ENCODE measurements at places on chromosomes 2 and 18.

GRCh38 chr2:186187854-186188253 is 298.2 kb upstream of the ZC3H15 start:
- DNase-seq: no peak

DNA sequence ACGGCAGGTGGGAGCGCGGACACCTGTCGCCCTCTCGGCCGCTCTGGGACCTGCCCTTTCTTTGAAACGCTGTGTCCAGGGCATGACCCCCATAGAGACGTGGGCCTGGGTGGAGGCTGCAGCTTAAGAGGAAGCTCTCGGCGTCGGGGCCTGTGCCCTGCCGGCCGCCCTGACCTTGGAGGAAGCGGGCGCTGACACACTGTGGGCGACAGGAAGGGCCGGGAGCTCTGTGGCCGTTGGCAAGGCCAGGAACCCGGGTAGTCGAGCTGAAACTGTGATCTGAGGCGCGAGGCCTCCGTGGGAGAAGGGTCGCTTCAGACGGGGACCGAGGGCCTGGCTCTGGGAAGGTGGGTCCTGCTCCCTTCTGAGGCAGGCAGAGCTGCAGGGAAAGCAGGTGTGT is 28.2 kb downstream of the KCNG2 start:
- no peak for DNase-seq

GRCh38 chr18:59740141-59740540 is 42.9 kb upstream of the CCBE1 start:
- DNase-seq: no peak

DNA sequence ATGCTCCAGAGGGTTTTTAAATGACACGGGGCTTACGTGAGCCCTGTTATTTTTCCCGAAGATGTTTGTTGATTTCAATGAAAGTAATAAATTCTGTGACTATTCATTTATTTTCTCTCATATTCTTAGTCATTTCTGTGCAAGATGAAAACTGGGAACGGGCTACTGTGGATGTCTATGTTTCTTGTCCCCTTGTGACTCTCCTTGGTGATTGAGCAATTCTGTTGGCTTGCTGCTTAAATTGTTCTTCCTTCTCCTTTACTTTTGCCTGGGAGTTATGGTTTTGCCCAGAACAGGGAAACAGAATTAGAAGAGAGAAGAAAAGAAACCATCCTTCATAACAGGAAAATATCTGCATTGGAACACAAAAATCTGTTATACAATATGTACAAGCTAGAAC is 508.2 kb upstream of the DSEL start:
- DNase-seq: no peak

- no peak for DNase-seq
Observed at GRCh38 chr2:240024766-240025165, 376 bp downstream of the NDUFA10 start.

GRCh38 chr18:4789506-4789905 is 334.4 kb upstream of the DLGAP1 start:
- no peak for DNase-seq

- no peak for DNase-seq
Observed at GRCh38 chr18:78416853-78417252, 562.8 kb upstream of the SALL3 start.
